DMS79 treated with DMSO at 0.1 percent for 48 hours (cell line): ENCODE measurements at places on chromosomes 16 and 17.

DNA sequence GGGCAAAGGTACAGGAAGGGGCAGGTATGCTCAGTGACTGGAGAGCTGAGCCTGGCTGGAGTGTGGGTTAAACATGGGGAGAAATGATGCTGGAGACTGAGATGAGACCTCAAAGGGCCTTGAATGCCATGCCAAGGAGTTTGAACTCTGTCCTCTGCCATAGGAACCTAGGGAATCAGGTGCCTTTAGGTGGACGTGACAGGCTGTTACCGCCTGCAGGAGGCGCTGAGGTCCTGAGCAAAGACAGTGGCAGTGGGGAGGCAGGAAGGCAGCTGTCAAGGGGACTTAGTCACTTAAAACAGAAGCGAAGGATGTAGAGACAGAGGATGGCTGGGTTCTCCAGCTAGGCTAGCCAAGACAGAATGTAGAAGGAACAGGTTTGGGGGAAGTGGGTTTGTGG is 9.1 kb downstream of the PSMB3 start:
- no peak for DNase-seq

- peak; percentile 86 for DNase-seq
Observed at GRCh38 chr16:8720080-8720966, 45.9 kb downstream of the ABAT start.

DNA sequence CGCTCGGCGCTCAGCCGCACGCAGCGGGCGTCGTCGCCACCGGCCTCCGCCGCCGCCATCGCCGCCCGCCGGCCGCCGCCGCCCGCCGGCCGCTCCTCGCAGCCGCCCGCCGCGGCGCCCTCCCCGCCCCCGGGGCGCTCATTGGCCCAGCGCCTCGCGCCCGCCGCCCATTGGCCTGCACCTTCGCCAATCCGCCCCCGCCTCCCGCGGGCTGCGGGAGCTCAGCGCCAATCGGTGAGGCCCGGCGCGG is at the start of gene PGP:
Gene PGP, minus strand, starts transcription at position 122 of the 250 bp plus-strand sequence. Its CDS starts 63 bp downstream, at position 59.
- DNase-seq: no peak

DNA sequence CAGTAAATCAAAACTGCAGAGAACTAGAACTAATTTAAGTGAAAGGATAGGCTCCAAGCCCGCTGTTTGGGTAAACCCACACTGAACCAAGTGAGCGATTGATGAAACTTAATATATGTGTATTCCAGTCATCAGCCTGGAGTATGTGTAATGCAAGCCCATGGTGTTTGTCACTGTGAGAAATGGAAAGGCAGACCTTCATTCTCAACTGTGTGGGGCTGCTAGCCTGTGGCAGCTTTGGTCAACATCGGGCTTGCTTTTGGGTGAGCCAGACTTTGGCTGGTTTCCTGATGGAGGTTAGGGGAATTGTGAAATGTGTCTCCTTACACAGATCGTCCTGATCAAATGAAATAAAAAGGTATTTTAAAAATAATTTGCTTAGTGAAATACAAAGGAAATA is 279.9 kb downstream of the IRX3 start:
- DNase-seq: no peak

GRCh38 chr17:17305281-17305801 is 2.2 kb downstream of the NT5M start:
- peak; percentile 4 for DNase-seq

- DNase-seq: no peak
Observed at GRCh38 chr16:79845734-79846135, 245.2 kb upstream of the MAF start.

DNA sequence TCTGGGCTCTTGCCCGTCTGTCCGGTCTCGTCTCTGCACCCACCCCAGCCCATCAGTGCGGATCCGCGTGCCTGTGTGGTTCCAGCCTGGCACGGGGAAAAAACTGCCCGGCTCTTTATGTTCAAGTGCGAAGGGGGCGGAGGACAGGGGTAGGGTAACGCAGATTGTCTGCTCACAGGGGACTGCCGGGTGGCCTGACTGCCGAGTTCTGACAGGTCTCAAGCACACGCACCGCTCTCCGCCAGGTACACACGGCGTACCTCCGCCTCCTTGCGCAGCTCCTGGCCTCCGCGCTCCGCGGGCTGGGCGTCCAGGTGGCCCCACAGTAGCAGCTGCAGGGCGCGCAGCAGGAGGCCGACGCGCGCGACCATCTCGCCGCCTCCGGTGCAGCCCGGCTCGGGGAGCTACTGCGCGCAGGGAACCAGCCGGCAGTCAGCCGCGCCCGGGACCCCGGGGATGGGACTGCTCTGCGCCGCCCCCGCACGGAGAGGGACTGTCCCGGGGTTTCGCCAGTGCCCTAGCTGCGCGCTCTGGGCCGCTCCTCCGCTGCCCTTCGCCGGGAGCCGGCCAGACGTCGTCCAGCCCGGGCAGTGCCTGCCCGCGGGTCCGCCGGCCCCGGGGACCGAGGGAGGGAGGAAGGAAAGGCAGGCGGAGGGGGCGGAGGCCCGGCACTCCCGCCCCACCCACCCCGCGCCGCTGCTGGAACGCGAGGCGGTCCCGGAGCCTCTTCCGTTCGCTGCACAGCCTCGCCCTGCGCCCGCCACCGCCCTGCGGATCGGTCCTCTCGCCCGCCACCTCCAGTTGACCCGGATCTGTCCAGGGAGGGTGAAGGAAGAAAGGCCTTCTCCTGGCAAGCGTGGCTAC is at the start of gene MMP28:
Gene MMP28, minus strand, starts transcription at position 635 of the 864 bp plus-strand sequence. Its CDS starts 264 bp downstream, at position 371.
- DNase-seq: peak; percentile 33

DNA sequence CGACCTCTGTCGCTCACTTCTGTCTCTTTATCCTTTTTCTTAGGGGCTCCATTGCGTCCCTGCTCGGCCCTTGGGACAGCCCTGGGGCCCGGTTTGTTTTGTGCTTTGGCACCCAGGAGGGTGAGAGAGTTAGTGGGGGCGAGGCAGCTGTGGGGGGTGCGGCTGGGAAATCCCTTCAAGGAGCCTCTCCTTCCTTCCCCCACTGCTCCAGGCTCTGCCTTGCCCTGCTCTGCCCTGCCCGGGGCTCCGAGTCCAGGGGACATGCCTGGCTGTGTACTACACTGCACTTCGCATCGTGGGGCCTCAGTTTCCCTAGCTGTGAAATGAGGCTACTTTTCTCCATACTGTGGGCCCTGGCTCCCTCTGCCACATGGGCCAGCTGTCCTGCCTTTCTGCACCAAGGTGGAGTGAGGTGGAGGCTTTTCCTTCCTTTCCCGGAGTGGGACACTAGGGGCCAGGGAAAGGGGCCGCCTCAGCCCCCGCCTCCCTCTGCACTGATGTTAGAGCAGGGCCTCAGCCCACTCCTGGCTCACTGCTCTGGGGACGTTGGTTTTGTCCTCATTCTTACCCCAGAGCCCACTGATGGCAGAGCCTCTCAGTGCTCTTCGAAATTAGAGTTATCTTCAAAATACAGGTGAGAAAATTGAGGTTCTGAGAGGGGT is 980 bp downstream of the LLGL1 start:
- DNase-seq: no peak

DNA sequence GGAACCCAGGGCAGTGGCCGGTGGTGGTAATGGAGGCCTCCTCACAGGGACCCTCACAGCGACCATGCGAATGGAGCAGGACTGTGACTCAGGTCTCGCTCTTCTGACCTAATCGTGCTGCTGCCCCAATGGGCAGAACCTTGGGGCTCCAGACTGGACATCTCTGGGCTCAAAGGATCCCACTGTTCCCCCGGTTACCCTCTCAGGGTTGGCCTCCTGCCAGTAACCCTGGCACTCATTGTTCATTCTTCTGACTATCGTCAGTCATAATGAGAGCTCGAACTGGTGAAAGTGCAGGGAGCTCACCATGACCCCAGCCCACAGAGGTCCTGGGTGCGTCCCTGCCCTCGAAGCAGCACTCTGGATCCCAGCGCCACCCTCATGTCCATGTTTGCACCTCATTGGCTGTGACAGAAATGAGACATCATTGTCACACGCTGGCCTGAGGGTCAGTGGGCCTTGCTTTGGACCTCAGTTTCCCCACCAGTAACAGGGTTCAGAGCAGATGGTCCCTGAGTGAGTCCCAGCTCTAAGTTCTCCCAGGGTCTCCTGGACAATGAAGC is 4.0 kb upstream of the NPRL3 start:
- DNase-seq: no peak

DNA sequence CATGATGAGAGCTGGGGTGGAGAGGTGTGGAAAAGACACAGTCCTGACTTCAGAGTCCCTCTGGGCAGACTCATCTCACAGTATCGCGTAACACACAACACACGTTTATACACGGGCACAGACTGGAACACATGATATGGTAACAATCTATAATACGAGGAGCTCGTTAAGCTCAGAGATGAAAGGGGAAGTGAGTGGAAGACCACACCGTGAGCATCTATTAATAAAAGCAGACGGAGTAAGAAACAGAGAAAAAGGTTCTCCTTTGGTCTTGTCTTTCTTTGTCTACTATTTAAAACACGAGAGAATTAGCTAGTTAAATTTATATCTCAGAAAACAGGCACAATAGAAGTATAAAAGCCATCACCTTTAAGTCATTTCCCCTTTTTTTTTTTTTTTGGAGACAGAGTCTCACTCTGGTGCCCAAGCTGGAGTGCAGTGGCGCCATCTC is 13.5 kb downstream of the ANKRD11 start:
- no peak for DNase-seq

DNA sequence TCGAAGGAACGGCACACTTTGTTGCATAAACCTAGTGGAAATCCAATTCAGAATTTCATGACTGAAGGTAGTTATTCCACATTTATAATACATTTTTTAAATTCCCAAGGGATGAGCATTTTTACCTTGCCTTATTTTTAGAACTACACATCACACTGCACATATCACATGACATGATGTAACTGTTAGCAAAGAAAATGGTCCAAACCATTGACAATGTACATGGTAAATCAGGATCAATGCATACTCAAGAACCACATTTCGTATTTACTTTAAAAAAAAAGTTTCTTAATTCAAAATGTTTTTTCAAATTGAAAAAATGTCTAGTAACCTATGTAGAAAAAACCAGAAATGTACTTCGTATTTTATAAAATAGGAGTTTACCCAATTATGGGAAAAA is 2.5 kb downstream of the KANSL1 start:
- no peak for DNase-seq

DNA sequence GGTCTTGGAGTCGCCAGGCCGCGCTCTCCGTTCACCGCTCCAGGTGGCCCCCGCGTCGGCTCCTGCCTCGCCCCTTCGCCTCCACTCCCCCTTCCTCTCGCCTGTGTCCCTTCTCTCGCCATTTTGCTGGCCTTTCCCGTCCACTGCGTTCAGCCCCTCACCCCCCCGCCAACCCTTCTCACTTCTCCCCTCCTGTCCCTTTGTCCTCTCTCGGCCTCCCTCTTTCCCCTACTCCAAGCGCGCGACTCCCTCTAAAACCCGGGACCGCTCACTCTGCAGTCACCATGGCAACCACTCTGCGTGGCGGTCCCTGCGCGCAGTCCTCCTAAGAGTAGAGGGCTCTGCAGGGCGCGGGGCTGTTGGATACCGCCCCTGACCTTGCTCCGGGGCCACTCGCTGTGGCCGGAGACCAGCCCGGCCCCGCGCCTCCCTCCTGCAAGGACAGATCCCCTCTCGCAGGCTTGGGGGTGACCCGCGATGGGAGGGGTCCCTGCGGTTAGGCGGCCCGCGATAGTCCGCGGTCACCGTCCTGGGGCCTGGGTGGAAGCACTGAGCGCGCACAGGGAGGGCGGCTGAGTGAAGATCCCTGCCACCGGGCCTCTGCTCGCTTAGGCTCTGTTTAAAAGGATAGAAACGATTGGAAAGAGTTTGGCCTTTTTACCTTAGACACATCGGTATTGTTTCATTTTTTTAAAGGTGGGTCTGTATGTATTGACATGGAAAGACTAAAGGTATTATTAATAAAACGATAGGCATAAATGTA is 454 bp downstream of the CCDC40 start:
- peak; percentile 37 for DNase-seq

GRCh38 chr16:31474173-31474714 is 2.3 kb downstream of the TGFB1I1 start:
- no peak for DNase-seq

- no peak for DNase-seq
Observed at GRCh38 chr17:63221939-63222338, 224.2 kb downstream of the CYB561 start.

GRCh38 chr16:72590151-72590937 is 418.4 kb upstream of the PMFBP1 start:
- DNase-seq: peak; percentile 1

DNA sequence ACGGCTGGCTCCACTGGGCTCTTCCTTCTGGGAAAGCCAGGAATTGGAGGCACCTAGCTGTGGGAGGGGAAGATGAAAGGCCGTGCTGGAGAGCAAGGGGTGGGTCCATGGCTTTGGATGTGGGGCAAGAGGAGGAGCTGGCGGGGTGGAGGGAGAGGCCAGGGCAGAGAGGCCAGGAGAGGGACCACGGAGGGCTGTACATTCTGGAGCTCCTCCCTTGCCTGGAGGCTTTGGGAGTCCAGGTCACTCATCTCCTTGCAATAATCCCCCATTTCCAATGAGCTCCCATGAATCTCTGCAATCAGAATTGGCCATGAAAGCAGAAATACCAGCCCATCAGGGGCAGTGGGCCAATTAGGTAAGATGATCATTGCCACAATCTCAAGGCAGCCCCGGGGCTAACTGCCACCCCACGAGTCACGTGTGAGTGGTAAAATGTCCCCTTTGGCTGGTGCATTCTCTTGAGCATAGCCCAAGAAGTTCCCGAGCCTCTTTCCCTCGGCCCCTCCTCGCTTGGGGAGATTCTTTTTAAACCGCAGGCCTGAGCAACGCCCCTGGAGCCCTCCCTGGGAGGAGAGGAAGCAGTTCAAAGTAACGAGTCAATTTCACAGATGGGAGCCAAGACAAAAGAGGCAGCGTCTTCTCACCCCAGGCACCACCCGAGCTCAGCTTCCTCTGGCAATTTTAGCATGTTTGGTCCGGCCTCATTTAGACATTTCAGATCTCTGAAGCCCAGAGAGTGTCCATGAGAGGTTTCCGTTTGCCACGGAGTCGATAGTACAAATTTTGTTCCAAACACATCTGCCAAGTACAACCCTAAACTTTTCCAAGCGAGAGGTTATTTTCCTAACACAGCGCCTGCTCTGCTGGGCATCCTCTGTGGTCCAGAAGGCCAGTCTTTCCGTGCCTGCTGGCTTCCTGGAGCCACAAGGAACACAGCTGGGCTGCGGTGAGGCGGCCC is 13.4 kb downstream of the RTN4RL1 start:
- DNase-seq: peak; percentile 90

DNA sequence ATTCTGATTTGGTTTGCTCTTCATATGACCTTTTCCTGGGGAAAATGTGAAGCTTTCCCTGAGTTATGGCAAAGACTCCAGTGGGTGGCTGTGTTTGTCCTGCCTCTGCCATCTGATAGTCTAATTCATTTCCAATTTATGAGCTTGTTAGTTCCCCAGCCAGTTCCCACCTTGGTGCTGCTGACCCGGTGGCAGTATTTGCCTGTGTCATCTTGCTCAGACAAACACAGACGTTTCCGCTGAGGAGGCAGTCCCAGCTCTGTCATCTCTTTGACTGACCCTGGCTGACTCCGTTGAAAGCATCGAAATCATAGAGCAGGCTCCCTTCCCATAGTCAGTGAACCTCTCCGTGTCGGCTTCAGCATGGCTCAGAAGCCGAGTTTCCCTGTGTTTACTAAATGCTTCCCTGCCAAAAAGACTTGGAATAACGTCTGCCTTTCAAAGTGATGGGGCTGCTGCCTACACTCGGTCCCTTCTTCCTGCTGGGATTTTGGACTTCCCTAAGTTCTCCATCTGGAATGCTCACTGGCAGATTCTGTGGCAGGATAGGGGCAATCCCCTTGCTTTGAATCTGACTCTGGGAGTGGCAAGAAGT is 538.3 kb downstream of the NPIPA7 start:
- DNase-seq: no peak
